ENCODE measurements at places on chromosomes 4 and X. TPM values are rescaled to one million over a fixed set of nuclear protein-coding genes. Genes with fewer than 3 reads are reported as not detected.

ARX gene
- not detected for total RNA-seq

CXXC4 gene
- 2.5 TPM for total RNA-seq

PDGFRA gene
- 23.4 TPM for total RNA-seq

BCLAF3 gene
- total RNA-seq: 9.4 TPM

VCX3B gene
- total RNA-seq: not detected

GABRB1 gene
- 10.7 TPM for total RNA-seq

PGAM4 gene
- not detected for total RNA-seq

GASK1B gene
- total RNA-seq: 90.6 TPM

FAM47E gene
- 2.9 TPM for total RNA-seq

OTC gene
- not detected for total RNA-seq

DGKK gene
- total RNA-seq: not detected

TMEM154 gene
- total RNA-seq: 1.6 TPM

TEX11 gene
- not detected for total RNA-seq

FRMPD4 gene
- 2.0 TPM for total RNA-seq

GRCh38 chr4:186058253-186058979 lies 10.5 kb upstream of the TLR3 start:
- no peak for DNase-seq

DNA sequence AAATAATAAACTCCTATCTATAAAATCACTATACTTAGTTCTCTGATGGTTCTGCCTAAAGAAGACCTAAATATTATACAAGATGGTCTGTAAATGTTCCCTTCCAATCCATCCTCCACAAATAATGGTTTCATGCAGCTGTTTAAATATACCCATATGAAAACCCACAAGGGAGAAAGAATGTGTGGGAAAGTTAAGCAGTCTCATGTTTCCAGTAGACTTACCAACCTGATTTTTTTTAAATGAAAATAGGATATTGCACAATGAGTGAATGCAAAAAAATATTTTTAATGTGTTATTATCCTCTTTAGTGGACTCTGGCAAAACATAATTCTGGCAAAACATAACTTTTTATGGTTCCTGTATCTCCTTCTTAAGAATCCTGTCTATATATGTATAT lies 23.3 kb downstream of the CAMK2D start:
- no peak for DNase-seq

GRCh38 chr4:121199742-121200561 lies 35.8 kb upstream of the TNIP3 start:
- DNase-seq: no peak

- DNase-seq: no peak
Measured at GRCh38 chr4:75004755-75005668, 72.1 kb downstream of the PARM1 start.

DNA sequence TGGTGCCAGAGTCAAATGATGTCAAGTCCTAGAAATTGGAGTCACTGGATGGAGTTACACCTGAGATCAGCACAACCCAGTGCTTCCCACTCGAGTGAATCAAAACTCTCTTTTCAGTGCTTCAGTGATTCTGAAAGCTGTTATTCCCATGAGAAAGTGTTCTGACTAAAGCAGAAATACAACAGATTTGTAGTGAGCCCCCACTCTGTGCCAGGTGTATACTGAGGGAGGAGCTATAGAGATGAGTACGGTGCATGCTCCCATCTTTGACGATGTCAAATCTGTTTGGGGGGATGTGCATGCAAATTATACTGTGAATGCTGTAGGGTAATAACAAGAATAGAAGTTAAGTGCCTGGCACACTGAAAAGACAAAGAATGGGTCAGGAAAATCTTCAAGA lies 330.2 kb downstream of the HS3ST1 start:
- no peak for DNase-seq

- no peak for DNase-seq
Measured at GRCh38 chr4:26055855-26056254, 141.8 kb downstream of the SMIM20 start.

GRCh38 chr4:132332932-132333723 lies 816.0 kb upstream of the PCDH10 start:
- DNase-seq: no peak

GRCh38 chr4:158823461-158823873 lies 54.6 kb downstream of the FNIP2 start:
- no peak for DNase-seq

- no peak for DNase-seq
Measured at GRCh38 chr4:67776746-67777145, 22.6 kb upstream of the GNRHR start.

GRCh38 chr4:145732001-145732815 lies 52.3 kb downstream of the C4orf51 start:
- no peak for DNase-seq

DNA sequence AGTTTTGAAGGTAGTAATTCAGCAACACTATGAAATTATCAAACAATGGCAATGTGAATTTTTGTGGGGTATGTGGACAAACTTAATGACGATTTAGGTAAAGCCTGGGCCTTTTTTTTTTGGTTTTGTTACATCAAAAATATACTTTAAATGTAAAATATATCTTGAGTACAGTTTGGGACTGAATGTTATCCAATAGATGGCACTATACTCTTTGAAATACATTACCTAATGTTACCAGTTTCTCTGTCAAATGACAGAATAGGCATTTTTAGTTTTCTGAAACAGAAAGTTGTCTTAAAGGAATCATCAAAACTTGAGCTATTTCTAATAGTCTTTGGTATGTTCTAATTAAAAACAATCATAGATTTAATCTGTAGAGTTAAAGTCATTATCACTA lies 1651.9 kb downstream of the C4orf33 start:
- DNase-seq: no peak

DNA sequence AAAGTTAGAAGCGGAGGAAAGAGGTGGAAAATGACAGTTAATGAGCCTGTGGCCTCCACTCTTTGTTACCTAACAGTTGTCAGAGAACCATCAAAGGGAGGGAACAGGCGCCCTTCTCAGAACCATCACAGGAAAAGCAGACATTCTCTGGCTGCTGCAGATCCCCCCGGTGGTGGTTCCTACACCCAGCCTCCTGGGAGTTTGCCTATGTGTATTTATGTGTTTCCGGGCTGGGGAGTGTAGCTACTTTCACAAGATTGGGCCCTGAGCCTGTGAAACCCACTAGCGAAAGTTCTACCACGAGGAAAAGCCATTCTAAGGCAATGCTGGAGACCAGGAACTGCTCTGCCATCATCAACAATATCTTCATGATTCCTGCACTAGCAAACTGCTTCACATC lies 52.7 kb upstream of the BCOR start:
- DNase-seq: no peak

GRCh38 chrX:3393581-3394111 lies 47.2 kb upstream of the MXRA5 start:
- no peak for DNase-seq

DNA sequence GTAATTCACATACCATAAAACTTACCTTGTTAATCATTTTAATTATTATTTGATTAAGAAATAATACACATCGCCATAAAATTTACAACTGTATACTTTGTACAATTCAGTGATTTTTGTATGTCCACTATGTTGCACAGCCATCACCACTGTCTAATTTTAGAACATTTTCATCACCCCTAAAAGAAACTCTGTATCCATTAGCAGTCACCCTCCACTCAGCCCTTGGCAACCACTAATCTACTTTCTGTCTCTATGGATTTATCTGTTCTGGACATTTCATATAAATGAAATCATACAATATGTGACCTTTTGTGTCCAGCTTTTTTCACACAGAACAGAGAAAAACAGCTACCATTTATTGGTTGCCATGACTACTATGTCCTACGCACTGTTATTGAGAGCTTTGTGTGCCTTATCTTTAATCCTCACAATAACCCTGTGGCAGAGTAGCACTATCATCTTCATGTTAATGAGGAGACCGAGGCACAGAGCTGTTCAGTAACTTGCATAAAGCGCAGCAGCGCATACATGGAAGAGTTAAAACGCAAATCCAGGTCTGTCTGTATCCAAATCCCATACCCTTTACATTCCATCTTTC lies 64.6 kb upstream of the PAGE1 start:
- no peak for DNase-seq

DNA sequence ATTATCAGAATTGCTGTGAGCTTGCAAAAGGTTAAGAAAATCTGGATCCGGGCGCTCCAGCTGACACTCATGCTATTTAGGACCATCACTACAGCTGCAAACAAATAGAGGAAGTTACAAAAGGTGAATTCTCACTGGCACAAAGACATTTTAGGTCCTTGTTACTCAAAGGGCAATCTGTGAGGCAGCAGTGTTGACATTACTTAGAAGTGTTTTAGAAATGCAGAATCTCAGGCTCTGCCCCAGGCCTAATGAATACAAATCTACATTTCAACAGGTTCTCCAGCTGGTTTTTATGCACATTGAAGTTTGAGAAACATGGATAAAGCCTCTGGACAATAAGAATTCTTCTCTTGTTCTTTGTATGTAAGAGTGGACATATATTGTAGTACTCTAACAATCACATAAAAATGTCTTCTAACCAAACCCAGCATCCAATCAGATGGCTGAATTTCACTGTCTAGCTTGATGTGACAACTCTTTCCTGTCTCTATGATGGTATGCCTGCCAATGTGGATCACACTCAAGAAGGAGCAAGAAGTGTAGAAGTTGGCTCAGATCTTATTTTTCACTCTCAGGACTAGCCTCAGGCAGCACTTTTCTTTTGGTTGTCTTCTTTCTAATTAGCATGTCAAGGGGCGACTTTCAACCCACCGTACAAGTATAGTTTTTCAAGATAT lies 18.8 kb downstream of the SLC7A11 start:
- DNase-seq: no peak
